Esophagus mucosa (tissue), 1 donor: ENCODE measurements at places on chromosomes 2 and 18. TPM values are rescaled to one million over a fixed set of nuclear protein-coding genes. Genes with fewer than 3 reads are reported as not detected.
A peak's percentile ranks its signal among the peaks of the same experiment; 100 is the strongest.

ALPP gene
- not detected for total RNA-seq

DNA sequence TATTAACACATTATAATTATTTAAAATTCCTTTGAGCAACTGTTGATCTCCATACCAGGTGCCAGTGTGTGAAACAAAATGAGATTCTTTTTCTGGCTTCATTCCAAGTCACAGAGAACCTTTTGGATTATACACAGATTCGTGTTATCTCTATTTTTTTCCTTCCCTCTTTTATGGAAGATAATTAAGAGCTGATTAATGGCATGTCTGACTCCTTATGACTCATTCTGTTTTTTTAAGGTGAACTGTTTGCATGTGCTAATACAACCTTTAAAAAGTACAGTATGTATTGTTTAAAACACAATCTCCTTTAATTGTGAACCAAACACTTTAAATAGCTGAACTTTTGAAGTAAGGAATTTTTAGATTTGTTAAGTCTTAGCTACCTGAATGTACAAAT lies 39.3 kb downstream of the PELI1 start:
- ATAC-seq: peak; percentile 47

AOX1 gene
- 5.2 TPM for total RNA-seq

- no peak for ATAC-seq
Measured at GRCh38 chr2:95017836-95018235, 7.7 kb upstream of the MAL start.

DSG1 gene
- 33.7 TPM for total RNA-seq

DNA sequence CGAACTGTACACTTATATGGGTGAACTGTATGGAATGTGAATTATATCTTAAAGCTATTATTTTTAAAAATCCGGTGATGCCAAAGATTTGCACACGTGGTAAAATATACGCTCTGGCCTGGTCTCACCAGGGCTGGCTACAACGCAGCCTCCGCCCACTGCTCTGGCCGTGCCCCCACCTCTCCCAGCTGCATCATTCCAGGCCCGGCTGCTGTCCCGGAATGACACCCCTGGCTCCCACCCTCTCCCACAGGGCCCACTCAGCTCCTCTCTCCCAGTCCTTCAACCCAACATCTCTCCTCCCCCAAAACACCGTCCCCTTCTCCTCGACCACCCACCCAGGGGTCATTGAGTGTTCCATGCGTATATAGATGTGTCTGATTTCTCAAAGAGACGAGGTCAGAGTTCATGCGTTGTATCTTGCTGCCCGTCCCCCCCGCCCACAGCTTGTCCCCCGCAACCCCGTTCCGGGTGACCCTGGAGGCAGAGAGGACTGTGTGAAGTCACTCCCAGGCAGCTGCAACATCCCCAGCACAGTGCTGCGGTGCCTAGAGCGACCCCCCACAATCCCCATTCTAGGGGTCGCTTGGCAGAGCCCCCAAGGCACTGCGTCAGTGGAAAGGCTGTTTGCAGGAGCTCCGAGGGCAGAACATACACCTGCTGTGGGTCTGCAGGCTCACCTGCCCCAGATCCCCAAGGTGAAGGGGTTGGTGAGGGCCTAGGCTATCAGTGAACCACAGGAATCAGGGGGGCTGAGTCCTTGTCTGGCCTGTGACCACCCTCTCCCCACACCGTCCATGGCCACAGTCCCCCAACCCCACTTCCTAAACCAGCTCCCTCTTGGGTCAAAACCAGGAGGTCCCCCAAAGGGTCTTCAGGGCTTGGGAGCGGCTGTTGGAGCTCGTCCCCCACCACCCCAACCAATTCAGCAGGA lies 13.3 kb downstream of the DNMT3A start:
- ATAC-seq: no peak

GRCh38 chr2:96945014-96945413 lies 41.4 kb downstream of the FAM178B start:
- no peak for ATAC-seq

- no peak for ATAC-seq
Measured at GRCh38 chr2:130884013-130884412, 47.3 kb downstream of the ARHGEF4 start.

DNA sequence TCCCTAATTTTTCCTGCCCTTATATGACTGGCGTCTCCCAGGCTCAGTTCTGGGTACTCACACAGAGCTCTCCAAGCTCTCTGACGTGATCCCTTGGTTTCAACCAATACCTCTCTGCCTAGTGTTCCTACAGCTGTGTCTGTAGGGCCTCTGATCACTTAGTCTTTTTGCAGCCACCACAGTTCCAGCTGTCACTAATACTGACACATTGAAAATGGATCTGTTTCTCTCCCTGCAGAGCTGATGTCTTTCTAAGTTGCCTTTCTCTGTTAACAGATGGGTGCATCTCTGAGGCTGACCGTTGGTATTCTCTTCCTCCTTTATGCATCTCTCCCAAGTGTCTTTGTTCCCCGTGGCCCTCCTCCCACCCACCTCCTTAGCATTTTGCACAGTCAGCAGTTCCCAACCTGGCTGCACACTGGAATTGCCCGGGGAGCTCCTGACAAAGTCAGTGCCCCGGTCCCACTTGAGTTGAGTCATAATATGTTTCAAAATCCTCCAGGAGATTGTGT lies 62.5 kb downstream of the CERS6 start:
- ATAC-seq: peak; percentile 77

LRRC30 gene
- not detected for total RNA-seq

DNA sequence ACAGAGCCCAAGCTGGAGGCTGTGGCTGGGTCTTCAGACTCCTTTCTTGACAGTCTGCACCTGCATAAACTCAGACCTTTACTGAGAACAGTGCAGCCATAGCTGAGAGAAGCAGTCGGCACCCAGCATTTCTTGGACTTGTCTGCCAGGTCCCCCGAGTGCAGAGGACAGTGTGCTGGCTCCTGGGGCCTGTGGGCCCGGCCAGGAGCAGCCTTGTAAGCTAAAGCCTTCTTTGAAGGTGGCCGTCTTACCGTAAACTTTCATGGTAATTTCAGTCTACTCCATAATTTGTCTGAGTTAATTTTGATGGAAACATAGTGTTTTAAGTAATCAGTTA lies 70.9 kb downstream of the LRRFIP1 start:
- no peak for ATAC-seq
